ENCODE measurements at places on chromosomes 16 and 17.
A peak's percentile ranks its signal among the peaks of the same experiment; 100 is the strongest.

GRCh38 chr16:67613808-67614207 lies 31.1 kb upstream of the CARMIL2 start:
- no peak for DNase-seq

DNA sequence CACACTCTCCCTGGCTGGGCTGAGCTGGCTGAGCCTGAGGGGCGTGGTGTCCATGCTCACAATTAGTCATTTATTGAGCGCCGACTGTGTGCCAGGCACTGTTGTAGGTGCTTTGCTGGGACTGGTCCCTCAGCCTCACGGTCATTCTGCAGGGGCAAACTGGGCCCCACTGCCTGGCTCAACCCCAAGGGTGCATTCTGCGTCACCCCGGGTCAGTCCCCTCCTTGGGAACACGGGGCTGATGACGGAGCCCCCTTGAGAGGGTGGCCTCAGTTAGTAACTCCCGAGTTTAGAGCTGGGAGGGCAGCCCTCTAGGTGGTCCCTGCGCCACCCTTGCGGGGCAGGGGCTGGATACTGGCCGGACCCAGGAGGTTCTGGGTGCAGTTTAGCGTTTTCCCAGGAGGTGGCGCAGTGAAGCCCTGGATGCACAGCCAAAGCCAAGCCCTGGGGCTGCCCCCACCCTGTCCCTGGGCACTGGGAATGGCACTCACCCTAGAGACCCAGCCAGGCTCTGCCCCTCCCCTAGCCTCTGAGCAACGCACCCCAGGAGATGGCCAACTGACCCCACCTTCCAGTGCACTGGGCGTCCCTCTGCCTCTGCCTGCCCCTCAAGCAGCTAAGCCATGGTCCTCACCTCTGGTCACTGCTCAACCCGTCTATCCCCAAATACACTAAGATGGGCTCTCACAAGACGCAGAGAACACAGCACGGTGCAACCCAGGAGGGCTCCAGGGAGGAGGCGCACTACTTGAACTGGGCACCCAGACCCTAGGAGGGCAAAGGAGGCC lies 243.2 kb upstream of the GSE1 start:
- peak; percentile 32 for DNase-seq

GRCh38 chr17:81282876-81283275 lies 12.2 kb downstream of the SLC38A10 start:
- no peak for DNase-seq

GRCh38 chr16:75007443-75007842 lies 8.6 kb downstream of the ZNRF1 start:
- DNase-seq, result no peak

DNA sequence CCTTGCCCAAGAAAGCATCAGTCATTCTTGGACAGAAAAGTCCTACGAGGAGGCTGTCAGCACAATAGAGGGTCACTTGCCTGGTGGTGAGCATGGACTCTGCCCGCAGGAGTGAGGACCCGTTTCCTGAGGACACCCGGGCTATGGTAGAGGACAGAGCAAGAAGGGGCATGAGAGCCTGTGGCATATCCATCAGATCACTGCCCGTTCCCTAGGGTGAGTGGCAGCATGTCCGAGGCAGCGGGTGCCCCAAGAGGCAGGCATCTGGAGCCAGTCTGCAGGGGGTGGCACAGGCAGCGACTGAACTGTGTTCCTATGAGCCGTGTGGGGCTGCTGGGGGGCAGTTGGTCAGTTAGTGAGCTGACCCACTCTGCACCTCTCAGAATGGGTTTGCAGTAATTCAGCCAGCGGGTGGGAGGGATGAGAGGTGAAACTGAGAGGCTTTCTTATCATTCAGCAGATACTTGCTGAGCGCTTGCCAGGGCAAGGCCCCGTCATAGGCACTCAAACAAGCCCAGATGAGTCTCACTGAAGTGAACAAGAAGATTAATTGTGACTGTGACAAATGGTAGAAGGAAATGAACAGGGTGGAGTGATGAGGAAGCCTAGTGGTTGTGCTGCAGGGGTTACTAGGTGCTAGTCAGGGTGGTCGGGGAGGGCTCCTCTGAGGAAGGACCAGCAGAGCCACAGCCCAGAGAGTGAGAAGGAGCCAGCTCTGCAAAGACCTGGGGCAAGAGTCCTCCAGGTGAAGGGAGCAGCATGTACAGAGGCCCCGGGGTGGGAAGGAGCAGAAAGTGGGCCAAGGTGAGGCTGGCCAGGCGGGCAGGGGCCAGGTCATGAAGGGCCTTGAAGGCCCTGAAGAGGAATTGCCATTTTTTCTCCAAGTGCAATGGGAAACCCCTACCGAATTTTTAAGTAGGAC lies 87.9 kb downstream of the CLEC16A start:
- DNase-seq, result no peak

DNA sequence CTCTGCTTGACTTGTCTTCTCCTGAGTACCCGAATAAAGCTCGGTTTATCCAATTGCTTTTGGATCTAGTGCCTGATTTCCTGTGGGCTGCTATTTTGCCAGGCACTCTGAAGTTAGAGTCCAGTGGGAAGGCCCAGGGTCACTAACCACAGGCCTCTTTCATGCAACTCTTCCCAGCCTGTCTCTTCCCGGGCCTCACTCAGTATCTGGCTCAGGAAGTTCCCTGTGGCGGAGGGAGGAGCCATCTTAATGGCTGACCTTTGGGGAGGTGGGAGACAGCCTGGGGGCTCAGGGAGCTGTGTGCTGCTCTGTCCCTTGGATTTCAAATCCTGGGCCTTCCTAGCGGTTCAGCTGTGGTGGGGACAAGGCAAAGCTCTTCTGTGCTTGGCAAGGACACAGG lies 328.5 kb downstream of the SLC39A11 start:
- DNase-seq, result no peak

- DNase-seq, result no peak
Measured at GRCh38 chr16:24775455-24775854, 46.0 kb downstream of the TNRC6A start.

DNA sequence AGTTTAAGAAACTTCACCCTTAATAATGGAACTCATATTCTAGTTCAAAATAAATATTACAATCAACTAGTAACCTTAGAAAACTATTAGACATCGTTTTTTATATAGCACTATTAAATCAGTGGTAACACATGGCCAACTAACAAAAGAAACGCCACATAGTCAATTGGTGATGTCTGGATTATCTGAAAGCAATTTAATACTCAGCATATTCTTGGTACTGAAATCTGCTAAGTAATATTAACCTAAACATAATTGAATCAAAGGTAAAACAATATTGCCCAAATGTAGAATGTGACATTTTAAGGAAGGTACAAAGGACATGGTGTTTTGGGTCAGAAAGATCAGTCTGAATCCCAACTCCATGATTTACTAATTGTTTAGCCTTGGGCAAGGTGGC lies 11.1 kb upstream of the RSL1D1 start:
- DNase-seq, result no peak

DNA sequence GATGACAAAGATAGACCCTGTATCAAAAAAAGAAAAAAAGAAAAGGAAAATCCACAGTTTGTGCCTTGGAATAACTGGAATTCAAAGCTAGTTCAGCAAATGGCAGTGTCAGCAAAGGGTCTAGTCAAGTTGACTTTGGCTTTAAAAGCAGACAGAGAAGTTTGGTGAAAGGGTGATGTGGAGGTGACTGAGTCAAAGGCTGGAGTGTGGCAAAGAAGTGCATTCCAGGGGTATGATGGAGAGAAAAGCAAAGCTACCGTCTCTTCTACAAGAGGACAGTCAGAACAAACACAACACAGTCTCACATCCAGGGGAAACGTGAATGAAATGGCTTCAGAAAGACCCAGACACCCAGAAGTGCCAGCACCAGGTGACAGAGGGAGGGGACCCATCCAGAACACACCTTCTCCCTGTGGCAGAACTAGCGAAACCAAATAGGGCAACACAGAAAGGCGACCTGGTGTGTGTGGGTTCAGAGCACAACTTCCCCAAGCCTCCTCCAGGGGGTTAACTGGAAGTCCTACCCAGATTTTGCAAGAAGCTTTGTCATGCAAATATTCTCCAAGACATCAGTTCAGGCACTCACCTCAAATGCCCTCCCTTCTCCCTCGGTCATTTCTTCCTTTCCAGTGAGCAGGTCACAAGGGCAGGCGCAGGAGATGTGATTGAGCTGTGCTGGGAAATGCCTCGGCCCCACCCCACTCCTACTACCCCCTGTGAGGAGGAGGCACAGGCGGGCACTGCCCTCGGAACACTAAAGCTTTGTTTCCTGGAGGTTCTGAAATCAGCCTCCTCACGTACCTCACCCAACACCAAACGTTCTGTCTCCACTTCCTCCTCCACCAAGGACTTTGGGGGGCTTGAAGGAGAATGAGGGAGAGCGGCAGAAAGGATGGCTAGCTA lies 481.9 kb downstream of the SOX9 start:
- no peak for DNase-seq

DNA sequence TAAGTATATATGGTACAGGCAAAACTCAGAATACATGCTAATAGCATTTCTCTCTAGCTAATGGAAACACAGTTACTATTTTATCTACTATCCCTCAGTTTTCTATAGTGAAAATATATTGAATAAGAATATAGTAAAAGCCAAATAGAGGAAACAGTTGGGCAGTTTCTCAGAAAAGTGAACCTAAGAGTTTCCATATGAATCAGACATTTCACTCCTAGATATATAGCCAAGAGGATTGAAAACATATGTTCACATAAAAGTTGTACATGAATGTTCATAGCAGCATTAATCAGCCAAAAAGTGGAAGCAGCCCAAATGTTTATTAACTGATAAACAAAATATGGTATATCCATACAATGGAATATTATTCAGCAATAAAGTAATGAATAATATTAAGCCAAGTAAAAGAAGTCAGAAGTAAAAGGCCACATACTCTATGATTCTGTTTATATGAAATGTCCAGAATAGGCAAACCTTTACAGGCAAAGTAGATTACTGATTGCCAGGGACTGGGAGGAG lies 134.6 kb downstream of the CYB561 start:
- no peak for DNase-seq

GRCh38 chr16:8594149-8594666 lies 3.9 kb upstream of the TMEM114 start:
- DNase-seq, result no peak

- no peak for DNase-seq
Measured at GRCh38 chr17:8762012-8762411, 3.7 kb upstream of the SPDYE4 start.

- peak; percentile 62 for DNase-seq
Measured at GRCh38 chr16:19555938-19556771, 652 bp downstream of the VPS35L start.
